ENCODE measurements at places on chromosomes 7 and 10.

DNA sequence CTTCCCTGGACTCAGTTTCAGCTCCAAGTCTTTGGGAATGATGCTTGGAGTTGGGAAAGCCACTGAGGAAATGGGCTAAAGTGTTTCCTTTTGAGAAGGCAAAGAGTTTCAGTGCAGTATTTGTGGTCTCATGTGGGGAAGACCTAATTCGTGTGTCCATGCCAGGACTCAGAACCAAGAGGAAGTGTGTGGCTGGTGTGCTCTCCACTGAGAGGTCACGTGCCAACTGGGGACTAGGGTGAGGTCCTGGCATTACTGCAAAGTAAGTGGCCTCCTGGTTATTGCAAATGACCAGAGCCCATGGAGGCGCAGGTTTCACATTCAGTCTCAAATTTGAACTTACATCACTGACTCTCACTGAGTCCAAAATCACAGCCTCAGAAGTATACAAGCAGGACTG, 48.6 kb upstream of the ITPRID1 start:
- no peak for DNase-seq

- no peak for DNase-seq
Observed at GRCh38 chr10:31272841-31273240, 46.2 kb upstream of the ZEB1 start.

DNA sequence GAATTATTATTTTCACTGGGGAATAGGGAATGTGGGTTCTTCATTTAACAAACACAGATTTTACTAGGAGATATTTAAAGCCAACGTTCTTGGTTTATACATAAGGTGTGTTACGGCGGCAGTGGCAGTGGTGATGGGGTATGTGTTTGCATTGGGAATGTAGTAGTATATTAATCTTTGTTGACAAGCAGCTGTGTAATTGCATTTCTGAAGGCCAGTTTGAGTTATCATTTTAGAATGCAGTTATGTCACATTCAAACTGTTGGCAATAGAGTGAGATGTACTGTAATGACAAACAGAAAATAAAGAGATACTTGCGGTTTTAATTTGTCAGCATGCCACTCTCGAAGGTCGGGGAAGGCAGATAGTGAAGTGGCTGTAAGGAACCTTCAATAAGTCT, 628.6 kb upstream of the POM121L12 start:
- DNase-seq = no peak

DNA sequence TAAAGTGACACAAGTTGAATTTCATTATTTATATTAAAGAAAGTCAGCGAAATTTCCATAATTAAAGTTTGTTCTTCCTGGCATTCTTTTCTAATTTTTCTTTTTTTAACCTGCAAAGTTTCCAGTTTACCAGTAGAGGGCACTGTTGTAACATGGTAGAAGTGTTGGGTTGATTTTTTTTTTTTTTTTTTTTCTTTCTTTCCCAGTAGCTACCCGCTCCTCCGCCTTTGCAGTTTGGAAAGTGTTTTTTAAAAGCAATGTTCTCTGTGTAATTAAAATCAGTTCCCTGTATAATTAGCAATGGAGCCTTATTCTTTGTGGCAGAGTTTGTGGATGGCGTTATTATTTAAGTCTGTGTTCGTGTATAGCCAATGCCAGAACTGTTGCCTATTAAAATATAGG, 53.7 kb downstream of the TAF3 start:
- no peak for DNase-seq

DNA sequence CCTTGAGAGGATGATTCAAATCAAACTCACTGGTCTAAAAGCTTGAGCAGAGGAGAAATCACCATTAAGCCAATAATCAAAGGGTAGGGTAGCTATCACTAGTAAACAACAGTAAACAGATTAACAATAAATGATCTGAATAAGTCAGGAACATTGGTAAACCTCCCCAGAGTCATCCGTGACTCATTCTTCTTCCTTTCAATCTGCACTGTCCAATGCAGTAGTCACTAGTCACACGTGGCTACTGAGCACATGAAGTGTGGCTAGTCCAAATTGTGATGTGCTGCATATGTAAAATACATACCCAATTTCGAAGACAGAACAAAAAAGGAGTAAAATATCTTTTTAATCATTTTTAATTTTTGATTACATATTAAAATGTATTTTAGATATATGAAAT, 64.0 kb downstream of the ERCC6 start:
- DNase-seq = no peak

- no peak for DNase-seq
Observed at GRCh38 chr7:115356999-115357702, 435.3 kb downstream of the MDFIC start.

GRCh38 chr7:126185959-126186580, 1066.7 kb downstream of the GRM8 start:
- no peak for DNase-seq

- no peak for DNase-seq
Observed at GRCh38 chr7:84469034-84469433, 274.4 kb upstream of the SEMA3A start.

- DNase-seq = no peak
Observed at GRCh38 chr10:72261784-72262404, 11.8 kb upstream of the DDIT4 start.
